ENCODE measurements at places on chromosomes 7 and 10. TPM values are rescaled to one million over a fixed set of nuclear protein-coding genes. Genes with fewer than 3 reads are reported as not detected.

Gene LDB3
- not detected for total RNA-seq

Gene GDF10
- total RNA-seq: not detected

Gene GNG11
- total RNA-seq: 196 TPM

Gene VPS37D
- 1.8 TPM for total RNA-seq

Gene PNLIPRP2
- not detected for total RNA-seq

Gene PDZD7
- total RNA-seq: 0.07 TPM

Gene SLIT1
- total RNA-seq: not detected

Gene TBL2
- total RNA-seq: 39.0 TPM

Gene DBF4
- total RNA-seq: 39.7 TPM

Gene COL28A1
- total RNA-seq: not detected

Gene TCERG1L
- not detected for total RNA-seq

Gene SGCE
- 31.9 TPM for total RNA-seq

Gene EDRF1
- total RNA-seq: 12.6 TPM

Gene CFAP46
- 0.25 TPM for total RNA-seq

Gene MYH16
- total RNA-seq: 0.64 TPM

Gene LAMB4
- total RNA-seq: 0.13 TPM

Gene UMAD1
- 6.8 TPM for total RNA-seq

Gene GAD2
- total RNA-seq: not detected

Gene FAM25C
- not detected for total RNA-seq

Gene NKX6-2
- total RNA-seq: not detected

Gene HYAL4
- total RNA-seq: 0.49 TPM

Gene ZNF804B
- total RNA-seq: not detected

Gene HABP2
- not detected for total RNA-seq

Gene NEURL1
- 0.10 TPM for total RNA-seq

Gene NEUROG3
- not detected for total RNA-seq

Gene CLCN1
- not detected for total RNA-seq

Gene TMEM184A
- 0.07 TPM for total RNA-seq

Measured in mammary microvascular endothelial cell (primary cell).